ENCODE measurements at places on chromosomes 16 and 17.

DNA sequence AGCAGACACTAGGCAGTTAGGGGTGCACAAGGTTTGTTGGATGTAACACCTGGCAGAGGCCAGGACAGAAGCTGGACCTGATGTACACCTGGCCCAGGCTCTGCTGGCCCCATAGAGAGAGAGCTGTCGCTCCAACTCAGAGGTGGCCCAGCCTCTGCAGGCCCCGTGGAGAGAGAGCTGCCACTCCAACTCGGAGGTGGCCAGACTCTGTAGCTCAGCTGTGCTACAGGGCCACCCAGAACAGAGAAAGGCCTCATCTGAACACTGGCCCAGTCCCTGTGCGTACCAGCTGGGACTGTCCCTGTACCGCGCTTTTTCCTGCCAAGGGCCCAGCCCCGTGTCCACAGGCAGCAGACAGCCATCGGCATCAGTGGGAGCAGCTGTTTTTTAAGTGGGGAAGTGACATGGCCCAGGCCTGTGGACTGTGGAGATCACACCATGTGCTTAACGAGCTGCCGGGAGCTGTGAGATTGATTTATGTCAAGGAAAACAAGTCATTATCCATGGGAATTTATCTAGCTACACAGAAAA, 176.4 kb upstream of the CHMP6 start:
- no peak for DNase-seq

- DNase-seq = no peak
Measured at GRCh38 chr17:27612160-27612770, 18.7 kb upstream of the LGALS9 start.

DNA sequence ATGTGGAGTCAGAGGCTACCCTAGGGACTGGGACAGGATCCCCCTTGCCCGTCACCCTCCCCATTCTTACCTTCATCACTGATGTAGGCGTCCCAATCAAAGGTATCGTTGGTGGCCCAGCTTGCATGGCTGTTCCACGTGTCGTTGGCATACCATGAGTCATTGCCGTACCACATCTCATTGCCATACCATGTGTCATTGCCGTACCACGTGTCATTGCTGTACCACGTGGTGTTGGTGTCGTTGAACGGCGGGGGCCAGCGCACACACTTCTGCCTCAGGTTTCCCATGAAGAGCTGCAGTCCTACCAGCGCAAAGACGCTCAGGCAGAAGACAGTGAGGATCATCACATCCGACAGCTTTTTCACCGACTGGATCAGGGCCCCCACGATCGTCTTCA, 4.8 kb downstream of the SCN4A start:
- DNase-seq = no peak

DNA sequence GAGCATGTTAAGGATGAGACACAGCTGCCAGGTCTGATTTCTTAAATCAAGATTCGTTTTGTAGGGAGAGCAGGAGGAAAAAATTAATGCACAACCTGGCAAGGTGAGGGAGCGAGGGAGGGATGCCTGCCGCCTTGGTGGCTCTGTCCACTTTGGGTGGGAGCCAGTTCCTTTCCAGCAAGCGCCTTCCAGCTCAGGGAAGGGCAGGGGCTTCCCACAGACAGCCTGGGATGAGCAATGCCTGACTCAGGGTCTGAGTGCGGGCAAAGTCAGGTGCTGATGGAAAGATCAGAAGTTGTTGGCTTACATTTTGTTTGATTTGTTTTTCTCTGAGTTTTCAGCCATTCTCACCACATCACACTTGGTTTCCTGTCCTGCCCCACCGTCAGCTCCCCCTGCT, 220.7 kb downstream of the ENGASE start:
- no peak for DNase-seq

DNA sequence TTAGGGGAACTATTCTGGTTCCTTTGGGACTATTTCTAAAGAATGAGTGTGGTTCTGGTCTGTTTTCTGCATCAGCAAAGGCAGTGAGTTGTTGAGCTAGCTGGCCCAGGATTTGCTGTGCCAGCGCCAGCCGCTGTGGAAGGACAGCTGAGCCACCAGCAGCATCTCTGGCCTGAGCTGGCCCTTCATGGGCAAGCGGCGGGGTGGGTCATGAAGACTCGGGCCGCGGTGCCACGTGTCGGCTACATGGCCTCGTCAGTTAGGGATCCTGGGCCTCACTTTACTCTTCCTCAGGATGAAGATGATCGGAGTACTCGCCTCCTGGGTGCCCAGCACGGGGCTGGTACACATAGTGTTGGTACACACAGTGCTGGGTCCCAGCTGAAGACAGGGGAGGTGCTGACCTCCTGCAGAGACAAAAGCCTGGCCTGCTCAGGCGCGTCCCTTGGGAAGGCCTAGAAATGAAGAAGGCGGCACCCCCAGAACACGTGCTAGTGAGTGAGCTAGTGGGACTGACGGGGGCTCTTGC, 17.9 kb upstream of the FAAP100 start:
- DNase-seq = no peak

- no peak for DNase-seq
Measured at GRCh38 chr17:75111777-75112335, 2.1 kb downstream of the ARMC7 start.

DNA sequence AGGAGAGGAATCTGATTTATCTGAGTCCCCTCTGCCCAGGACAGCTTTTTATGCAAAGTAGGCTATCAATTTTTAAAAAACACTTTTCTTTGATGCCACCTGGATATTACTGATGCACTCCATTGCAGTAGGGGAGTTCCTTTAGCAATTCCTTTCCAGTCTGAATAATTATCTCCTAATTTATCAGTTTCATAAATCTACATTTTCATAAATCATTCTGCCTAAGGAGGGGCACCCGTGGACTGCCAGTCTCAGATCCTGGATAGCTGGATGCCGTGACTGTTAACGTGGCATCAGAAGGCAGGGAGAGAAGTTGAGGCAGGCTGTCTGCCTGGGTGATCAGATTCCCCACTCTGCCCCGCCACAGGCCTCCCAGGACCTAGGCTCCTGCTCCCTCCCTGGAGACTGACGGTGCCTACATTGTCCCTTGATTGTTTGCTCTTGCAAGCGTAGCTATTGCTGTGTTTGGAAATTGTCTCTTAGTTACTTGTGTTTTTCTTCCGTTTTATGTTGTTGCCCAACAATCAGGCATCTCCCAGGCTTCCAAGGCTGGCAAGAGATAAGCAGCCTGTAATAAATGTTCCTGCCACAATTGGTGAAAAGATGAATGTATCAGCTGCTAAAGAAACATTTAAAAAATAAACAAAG, 75.2 kb downstream of the KATNIP start:
- DNase-seq = no peak

DNA sequence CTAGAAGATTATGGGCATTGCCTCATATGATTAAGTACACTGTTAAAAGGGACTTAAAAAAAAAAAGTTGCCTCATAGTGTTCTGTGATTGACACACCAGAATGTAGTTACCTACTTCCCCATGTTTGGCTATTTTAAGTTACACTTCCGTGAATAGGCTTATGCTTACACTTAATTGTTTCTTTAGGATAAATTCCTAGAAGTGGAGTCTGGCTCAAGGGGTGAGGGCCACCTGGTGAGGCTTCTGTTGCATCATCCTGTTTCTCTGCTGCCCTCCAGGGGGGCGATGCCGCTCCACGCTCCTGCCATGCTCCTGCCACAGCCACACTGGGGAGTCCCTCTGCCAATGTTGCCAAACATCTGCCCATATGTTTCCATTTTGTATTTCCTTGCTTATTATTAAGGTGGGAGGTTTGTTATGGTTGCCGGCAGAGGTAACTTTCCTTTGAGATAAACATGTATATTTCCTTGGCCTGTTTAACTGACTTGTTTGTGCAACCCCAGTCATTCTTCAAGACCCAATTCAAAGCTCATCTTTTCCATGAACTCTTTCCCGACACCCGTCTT, 73.1 kb downstream of the KSR1 start:
- no peak for DNase-seq

DNA sequence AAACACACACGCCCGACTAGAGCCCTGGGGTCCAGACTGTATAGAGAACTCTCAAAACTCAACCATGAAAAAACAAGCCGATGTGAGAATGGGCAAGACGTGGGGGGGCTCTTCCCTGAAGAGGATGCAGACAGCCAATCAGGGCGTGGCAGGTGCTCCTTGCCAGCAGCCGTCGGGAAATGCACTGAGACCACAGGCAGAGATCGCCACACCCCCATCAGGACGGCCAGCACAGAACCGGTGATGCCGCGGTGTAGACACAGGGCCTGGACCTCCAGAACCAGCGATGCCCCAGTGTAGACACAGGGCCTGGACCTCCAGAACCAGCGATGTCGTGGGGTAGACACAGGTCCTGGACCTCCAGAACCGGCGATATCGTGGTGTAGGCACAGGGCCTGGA, 169.2 kb downstream of the LAT start:
- no peak for DNase-seq

- DNase-seq = peak; percentile 81
Measured at GRCh38 chr17:7136266-7136877, 21.8 kb upstream of the ASGR2 start.

DNA sequence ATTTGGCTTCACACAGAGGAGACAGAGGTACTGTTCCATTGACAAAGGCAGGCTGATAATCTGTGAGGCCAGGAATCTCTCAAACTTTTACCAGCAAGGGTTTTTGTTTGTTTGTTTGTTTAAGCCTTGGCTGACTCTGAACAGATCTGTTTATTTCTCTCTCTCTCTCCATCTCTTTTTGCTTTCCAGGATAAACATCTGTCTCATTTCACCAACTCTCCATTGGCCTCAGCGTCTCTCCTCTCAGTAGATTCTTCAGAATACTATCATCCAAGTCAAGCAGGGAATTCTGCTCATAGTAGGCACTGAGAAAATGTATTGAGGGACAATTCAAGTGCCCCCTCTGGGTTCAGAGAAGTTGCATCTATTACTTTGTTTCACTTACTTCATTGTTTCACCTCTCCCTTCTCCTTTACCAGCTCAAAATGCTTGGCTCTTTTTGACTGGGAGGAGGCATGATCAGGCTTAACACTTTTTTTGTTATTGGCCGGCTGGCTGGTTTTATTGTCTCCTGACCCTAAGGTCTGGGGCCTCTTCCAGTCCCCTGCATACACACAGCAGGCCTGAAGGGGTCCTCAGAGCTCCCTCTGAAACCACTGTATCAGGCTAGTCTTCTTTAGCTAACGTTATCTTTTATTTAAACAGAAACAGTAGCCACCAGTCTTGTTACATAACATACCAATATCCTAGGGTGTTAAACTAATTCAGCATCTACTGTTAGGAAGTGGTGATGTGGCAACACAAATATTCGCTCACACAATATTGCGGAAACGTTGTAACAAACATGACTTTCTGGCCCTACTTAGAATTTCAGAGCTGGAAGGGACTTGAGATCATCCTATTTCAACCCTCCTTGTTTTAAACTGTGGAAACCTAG, 2.0 kb upstream of the YPEL2 start:
- DNase-seq = no peak

- DNase-seq = no peak
Measured at GRCh38 chr17:65370669-65371131, 190.7 kb downstream of the AXIN2 start.

GRCh38 chr16:5761592-5761991, 664.0 kb upstream of the EEF2KMT start:
- DNase-seq = no peak

GRCh38 chr17:47867813-47868533, 17.0 kb upstream of the SP6 start:
- no peak for DNase-seq

- no peak for DNase-seq
Measured at GRCh38 chr16:1887711-1888354, 15.9 kb upstream of the MEIOB start.

DNA sequence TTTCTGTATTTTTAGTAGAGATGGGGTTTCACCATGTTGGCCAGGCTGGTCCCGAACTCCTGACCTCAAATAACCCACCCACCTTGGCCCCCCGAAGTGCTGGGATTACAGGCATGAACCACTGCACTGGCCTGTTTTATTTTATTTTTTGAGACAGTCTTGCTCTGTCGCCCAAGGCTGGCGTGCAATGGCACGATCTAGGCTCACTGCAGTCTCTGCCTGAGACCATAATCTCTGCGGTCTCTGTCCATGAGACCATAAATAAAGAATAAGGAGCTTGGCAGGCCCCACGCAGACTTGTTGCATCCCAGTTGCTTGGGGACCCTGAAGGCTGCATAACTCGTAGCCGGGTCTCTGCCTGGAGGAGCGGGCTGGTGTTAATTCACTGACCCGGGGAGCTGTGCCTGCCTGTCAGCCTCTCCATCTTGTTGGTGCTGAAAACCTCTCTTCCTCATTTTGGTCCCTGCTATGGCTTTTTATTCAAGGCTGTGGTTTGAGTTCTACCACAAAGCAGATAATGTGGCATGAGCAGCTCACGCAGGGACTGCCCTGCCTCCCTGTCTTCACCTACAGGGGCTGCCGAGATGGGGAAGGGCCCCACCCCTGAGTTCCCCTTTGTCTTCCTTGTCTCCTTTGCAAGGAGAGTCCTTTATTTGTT, 82.1 kb downstream of the MSI2 start:
- DNase-seq = no peak

GRCh38 chr16:12245088-12245920, 268.8 kb downstream of the SNX29 start:
- DNase-seq = no peak

- DNase-seq = no peak
Measured at GRCh38 chr17:1898332-1898731, 68.5 kb downstream of the RPA1 start.

DNA sequence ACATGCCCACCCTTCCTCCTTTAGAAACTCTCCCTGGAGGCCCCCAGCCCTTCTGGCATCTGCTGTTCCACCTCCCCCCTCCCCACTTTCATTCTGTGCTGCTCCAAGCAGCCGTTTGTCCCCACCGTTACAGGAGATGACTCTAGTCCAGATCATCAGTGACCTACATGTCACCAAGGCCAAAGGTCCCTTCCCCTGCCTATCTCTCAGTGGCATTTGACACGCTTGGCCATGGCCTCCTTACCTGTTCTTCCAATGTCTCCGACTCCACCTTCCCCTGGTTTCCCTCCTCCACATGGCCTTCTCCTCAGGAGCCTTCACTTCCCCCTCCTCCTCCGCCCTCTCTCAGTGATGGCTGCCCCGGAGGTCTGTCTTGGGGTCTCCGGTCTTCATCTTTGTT, 9.4 kb downstream of the TMEM92 start:
- DNase-seq = no peak

DNA sequence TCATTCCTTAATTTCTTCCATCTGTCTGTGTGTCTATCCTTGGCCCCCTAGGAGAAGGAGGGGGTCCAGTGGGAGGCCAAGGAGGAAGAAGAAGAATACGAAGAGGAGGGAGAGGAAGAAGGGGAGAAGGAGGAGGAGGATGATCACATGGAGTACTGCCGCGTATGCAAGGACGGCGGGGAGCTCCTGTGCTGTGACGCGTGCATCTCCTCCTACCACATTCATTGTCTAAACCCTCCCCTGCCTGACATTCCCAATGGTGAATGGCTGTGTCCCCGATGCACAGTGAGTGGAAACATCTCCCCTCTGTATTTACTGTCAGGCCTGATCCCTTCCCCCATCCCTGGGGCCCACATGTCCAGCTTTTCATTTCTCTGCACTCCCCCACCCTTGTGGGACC, 6.3 kb downstream of the CHD3 start:
- no peak for DNase-seq

- DNase-seq = no peak
Measured at GRCh38 chr17:57636274-57636673, 108.8 kb downstream of the CCDC182 start.

GRCh38 chr17:50117202-50118051, 12.5 kb downstream of the SAMD14 start:
- peak; percentile 54 for DNase-seq
